ENCODE measurements at places on chromosomes 16 and 17. TPM values are rescaled to one million over a fixed set of nuclear protein-coding genes. Genes with fewer than 3 reads are reported as not detected.

The ANTKMT gene
- 8.1 TPM for total RNA-seq

The TMC8 gene
- 577 TPM for total RNA-seq

The SPN gene
- total RNA-seq = 45.7 TPM

- no peak for DNase-seq
Measured at GRCh38 chr17:49180998-49181635, 29.3 kb downstream of the GNGT2 start.

GRCh38 chr17:77771587-77771986 lies 186.9 kb upstream of the TNRC6C start:
- DNase-seq = no peak
